ENCODE measurements at places on chromosomes 16 and 17.

DNA sequence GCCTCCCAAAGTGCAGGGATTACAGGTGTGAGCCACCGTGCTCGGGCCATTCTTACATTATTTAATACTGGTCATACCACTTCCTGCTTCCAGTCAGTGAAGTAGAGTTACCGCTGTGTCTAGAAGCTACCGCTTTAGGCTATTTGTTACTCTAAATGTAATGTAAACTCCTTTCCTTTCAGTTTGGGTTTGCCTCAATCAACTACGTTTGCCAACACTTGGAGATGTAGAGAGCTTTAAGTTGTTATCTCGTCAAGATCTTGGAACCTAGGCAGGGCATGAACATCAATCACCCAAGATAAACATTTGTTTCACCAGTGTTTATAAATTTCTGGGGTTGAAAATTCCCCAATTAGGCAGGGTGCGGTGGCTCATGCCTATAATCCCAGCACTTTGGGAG is 275.9 kb downstream of the STX8 start:
- no peak for DNase-seq

- DNase-seq = no peak
These were observed 3.3 kb downstream of the HERPUD1 start for GRCh38 chr16:56935201-56935600.

DNA sequence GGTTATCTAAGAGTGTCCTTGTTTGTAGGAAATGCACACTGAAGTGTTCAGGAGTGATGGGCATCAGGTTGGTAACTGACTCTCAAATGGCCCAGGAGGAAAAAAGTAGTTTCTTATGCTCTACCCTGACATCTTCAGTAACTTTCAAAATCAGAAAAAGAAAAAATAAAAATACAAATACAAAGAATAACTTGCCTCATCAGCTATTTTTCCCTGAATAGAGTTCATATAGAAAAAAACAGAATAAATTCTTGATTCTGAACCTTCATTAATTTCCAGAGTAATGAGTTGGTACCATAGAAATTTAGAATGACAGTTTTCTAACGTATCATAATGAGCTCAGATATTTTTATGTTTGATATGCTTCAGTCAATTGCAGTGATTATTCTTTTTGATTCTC is 27.2 kb upstream of the HYDIN start:
- no peak for DNase-seq

DNA sequence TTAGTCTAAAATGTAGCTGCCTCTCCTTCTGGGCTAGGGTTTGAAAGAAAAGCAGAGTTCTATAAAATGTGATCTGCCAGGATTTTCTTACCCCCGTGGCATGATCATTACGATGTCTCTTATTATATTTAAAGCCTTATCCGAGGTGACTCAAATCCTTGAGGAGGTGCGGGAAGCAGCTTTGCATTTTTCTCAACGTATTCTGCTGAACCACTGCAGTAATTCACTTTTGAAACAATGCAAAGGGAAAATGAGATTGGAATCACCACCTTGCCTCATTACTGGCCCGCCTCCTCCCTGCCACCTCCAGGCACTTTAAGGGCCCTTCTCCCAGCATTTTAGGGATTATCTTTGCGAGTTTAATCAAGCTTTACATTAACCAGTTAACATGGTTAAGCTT is 9.7 kb upstream of the NOG start:
- no peak for DNase-seq

GRCh38 chr17:9981344-9981915 is 76.4 kb upstream of the RCVRN start:
- no peak for DNase-seq

DNA sequence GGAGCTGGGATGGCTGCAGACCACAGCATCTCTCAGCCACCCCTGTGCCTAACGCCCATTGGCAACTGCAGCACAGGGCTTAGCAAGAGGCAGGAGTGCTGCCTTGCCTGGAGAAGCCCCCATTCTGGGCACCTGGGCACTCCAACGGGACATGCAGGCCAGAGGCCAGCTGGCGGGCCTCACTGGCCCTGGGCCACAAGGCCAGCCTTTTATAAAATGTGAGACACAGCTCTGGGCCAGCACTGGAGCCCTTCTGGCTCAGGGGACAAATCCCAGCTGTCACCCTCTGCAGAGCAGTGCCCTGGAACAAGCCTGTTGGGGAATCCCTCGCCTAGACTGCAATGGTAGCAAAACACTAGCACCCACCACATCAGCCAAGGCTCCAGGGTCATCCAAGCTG is 171.8 kb downstream of the WSCD1 start:
- no peak for DNase-seq

DNA sequence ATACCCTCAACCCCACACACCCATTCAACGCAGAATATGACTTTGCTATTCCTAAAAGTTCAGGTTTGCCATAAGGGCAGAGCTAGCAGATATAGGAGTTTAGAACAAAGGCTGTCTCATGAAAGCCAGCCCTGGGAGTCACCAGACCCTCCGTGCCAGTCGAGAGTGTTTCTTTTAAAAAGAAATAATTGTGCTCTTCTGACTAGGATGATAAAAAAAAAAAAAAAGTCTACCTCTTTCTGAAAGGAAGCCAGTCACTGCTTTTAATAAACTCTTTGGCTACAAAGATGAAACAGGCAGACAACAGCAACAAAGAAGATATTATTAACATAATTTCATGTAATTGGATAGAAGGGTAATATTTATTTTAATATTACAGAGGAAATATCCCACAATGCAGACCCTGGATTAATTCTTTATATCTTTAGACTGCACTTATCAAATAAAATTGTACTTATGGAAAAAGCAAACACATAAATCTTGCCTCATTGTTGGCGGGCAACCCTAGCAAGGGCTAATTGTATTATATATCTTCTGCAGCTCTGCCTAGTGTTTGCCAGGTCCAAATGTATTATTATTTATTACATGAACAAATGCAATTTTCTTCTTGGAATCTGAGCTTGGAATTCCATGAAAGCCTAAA is 277.5 kb upstream of the DYNLRB2 start:
- no peak for DNase-seq

GRCh38 chr17:50905460-50905803 is 39.3 kb upstream of the TOB1 start:
- DNase-seq = no peak

DNA sequence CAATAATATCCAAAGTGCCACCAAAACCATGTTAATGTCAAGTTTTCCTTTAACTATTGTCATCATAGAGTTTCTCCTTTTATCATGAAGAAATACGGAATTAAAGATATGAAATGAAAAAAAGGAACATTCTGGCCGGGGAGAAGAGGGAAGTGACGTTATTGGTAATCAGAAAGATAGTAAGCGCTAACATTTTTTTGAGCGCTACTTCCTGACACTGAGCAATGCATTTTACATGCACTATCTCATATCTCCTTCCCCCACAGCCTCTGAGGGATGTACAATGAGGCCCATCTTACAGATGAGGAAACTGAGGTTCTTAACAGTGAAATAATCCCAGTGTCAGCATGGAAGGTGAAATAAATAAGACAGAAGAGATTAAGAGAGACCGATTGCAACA is 410.9 kb downstream of the SOX9 start:
- no peak for DNase-seq

DNA sequence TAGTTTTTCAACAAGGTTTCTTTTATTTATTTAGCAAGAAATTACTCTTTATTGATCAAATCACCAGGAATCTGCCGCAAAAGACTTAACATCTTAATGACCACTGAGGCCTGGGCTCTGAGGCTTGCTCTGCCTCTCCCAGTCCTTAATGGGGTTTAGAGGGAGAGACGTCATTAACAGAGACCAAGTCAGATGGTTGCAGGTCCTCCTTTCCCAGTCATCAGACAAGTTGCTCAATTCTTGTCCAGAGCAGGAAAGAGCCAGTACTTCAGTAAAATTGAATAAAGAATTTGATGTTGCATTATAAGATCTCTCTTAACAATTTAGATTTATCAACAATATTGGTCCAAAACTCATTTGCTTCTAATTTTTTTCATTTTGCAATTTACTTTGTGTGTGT is 2.0 kb downstream of the SEPHS2 start:
- no peak for DNase-seq

Measured in activated T-cell treated with anti-CD3 and anti-CD28 coated beads for 48 hours (primary cell).